IPS DF 19.7 (cell line): ENCODE measurements at places on chromosomes 1 and 21.

DNA sequence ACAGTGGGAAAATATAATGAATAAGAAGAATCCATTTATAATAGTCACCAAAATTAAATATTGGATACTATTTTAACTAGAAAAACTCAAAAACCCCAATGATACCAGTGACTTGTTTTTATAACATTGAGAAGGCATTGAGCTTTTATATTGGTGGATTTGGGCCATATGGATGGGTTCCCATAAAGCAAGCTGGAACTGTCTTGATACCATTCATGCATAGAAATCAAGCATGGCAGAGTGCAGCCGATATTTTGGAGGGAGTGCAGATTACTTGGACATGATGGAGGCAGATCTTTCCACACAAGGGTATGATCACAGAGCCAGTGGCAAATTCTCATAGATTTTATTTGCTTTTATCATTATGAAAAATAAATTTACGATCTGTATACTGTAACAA, 3.8 kb upstream of the RWDD3 start:
- DNase-seq: no peak

DNA sequence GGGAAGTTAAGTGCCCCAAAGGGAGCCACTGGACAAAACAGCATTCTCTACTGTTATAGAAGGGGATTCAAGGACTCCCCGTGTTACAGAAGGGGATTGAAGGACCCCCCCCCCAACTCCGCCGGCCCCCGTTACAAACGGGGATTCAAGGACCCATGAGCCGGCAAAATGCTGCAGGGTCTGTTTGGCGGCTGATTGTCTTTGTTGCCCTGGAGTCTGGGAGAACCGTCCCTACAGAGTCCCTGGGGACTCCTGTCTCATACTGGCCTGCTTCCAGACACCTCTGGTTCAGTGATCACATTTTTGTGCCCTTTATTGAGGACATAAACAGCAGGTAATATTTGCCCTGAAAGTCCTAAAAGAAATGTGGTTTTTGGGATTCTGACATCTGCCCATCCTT, 96.4 kb downstream of the SYF2 start:
- no peak for DNase-seq

DNA sequence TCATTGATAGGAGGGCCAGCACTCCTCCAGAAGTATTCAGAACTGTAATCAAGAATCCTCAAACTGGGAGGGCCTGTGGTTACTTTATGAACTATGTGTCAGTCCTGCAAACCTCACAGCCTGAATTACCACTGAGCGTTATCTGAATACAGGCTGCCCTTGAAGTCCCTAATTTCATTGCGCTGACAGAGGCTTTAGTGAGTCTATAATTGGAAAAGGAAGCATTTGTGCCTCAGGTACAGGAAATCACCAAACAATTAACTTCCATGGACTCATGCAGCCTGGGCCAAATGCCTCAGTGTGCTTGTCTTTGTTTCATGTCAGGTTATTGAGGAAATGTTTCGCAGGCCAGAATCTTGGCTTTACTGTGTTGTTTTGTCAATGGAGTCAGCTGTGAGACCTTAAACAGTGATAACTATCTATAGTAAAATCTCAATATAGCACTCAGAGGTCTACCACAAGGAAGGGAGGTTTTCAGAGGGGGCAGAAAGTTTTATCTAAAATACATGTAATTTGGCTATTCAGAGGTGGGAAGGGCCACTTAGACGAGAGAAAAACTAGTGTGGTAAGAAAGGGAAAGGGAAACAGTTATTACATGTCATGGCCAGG, 32.9 kb upstream of the DOCK7 start:
- no peak for DNase-seq

GRCh38 chr1:227781314-227781930, 34.1 kb upstream of the PRSS38 start:
- DNase-seq: no peak

DNA sequence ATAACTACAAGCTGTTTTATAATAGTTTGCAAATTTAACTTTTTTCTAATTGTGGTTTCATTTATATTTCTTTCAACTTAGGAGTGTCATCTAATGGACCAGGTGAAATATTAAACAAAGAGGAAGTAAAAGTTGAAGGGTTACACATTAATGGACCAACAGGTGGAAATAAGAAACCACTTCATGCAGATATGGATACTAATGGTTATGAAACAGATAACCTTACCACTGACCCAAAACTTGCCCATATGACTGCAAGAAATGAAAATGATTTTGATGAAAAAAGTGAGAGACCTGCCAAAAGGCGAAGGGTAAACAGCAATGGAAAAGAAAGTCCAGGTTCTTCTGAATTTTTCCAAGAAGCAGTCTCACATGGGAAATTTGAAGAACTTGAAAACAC, 59.7 kb downstream of the MIER1 start:
- DNase-seq: no peak

DNA sequence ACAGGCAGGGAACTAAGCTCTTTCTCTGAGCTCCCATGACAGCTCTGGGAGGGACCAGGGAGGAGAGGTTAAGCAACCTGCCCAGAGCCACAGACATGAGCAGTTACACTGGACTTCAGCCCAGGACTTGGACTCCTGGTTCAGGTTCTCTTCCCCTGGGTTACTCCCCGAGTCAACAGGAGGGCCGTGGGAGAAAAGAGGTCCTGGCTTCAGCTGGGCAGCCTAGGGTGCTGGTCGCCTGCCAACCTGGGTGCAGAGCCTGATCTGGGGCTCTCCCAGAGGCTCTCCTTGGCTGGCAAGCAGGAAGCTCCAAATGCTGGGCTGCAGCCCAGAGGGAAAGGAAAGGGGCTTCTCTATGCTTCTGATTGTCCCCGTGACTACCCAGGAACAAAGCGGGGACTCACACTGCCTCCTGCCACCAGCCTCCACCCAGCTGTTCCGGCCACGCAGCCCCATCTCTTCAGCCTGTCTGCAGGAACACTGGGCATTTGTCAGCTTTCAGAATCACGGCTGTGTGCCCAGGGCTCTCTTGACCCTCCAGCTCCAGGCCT, 141.8 kb downstream of the HIVEP3 start:
- DNase-seq: no peak

DNA sequence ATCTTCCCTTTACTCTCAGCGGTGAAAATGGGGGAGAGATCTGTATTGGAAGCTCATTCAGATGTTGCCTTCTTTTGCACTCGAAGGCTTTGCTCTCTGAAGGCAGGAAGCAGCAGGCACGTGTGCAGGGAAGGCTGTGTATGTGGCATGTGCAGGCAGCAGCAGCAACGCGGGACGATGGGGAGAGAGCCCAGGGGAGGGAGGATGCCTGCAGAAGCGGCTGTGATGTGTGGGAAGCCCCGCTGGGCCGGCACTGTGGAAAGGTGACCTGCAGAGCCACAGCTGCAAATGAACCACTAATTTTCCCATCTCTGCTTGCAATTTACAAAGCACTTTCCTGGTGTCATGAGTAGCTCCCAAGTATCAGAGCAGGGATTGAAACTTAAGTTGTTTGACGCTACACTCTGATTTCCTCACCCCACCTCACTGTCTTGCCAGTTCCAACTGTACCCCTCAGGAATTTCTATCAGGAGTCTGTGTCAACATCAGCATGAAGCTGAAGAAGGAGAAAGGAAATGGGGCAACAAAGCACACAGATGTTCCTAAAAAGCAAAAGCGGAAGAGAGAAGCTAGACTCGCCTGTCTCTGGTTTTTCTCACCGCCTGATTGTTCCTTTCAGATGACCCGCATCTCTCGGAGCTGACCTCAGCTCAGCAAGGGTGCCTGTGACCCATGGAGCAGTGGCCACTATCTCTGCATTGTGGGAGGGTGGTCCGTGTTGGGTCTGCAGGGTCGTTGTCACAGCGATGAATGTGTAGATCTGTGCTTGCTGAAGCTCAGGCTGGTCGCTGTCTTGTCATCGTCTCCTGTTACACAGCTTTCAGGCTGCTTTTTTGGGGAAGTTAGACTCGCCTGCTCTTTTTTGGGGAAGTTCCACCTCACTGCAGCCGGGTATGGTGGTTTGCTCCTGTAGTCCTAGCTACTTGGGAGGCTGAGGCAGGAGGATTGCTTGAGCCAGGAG, 156.1 kb downstream of the KIF26B start:
- no peak for DNase-seq

DNA sequence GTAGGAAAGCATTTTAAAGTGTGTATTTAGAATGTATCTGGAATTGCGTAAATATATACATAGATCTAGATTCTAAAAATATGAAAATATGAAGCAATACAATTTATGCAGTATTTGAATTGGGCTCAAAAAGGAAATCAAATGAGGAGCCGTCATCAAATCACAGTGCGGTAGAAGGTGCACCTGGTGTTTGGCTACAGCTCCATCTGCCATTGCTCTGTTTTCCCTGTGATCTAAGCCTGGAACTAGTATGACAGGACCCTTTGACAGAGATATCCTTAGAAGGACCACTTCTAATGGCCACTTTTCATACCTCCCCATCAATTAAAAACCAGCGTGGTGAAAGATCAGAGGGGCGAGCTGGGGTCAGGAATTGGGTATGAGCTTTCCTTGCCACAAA, 202.6 kb downstream of the NFIA start:
- no peak for DNase-seq
